Hematopoietic multipotent progenitor cell treated with erythropoietin and hydrocortisone succinate and interleukin-3 and kit ligand, for 4 days (in vitro differentiated cells): ENCODE measurements at places on chromosomes 6 and 20.
A peak's percentile ranks its signal among the peaks of the same experiment; 100 is the strongest.

DNA sequence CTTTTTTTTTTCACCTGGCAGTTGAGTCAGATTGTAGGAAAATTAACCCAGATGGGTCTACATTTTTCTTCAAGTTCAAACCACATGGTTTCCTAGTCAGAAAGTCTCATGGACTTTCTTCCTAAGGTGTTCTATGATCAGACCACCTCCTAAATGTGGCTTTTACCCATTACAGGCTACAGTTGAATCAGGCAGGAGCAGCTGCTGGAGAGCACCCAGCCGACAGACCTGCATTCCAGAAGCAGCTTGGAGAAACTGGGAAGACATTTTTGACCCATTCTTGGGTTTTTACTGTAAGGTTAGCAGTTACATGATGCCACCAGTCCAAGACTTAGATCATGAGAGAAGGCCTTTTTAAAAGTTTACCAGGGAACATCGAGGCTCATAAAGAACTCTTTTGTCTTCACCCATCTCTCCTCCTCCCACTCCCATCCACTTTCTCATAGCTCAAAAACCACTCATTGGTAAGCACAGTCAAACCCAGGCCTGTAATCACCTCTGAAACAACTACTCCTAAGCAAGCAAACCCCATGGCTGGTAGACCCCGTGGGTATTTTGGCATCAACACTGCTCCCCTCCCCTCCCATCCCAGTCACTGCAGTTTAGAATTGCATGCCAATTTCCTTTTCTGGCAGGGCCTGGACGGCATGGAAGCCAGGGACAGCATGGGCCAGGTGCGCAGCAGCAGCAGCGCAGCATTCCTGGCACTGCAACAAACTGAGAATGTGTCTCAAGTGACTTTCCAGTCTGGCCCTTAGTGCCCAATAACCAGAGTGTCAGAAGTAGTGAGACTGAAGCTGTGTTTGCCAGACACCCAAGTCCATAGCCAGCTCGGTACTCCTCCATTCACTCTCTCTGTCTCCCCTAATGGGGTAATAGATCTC is 113.7 kb downstream of the CLIC5 start:
- DNase-seq, result no peak

DNA sequence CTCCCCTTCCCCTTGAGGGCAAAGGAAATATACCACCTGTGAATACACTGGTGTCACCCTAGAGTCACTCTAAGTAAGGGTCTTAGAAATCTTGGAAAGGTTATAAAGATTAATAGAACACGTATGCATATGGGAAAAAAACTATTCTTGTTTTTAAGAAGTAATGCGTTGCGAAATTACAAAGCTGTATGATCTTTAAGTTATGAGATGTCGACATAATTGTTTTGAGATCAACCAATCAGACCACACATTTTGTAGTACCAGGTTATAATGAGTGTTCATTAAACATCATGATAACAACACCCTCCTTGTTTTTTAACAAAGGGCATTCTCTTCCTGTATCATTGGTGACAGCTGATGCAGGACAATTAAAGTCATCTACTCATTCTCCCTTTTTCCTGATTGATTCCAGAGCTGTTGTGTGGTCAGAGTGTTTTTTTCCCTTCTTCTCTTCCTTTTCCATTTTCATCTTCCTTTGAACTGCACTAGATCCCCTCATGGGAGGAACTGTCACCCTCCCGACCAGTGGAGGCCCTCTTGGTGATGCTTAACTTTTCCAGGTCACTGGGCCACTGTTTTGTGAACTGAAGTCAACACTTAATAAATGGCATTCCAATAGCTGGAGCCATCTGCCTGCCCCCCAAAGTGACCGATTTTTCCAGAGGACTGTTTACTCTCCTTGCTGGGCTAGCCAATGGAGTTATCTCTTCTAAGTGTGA is 37.0 kb downstream of the PRDM1 start:
- peak; percentile 44 for DNase-seq

DNA sequence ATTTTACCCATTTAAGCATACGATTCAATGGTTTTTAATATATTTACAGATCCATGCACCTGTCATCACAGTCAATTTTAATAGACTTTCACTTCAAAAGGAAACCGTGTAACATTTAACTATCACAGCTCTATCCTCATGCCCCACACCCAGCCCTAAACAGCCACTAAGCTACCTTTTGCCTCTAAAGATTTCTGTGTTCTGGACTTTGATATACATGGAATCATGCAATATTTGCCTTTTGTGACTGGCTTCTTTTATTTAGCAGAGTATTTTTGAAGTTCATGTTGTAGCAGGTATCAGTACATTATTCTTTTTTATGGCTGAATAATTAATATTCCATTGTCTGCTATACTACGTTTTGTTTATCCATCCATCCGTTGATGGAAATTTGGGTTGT is 50.3 kb upstream of the STX16 start:
- no peak for DNase-seq

DNA sequence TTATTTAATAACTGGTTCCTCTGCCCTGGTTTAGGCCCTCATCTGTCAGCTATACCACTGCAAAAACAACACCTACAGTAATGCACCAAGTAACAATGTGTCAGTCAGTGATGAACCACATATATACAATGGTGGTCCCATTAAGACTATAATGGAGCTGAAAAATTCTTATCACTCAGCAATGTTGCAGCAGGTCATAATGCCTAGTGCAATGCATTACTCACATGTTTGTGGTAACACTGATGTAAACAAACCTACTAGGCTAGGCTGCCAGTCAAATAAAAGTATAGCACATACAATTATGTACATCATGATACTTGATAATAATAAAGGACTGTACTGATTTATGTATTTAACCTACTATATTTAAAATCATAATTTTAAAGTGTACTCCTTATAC is 31.3 kb downstream of the RARS2 start:
- DNase-seq, result no peak

GRCh38 chr20:7850775-7851490 is 89.3 kb downstream of the HAO1 start:
- no peak for DNase-seq

- DNase-seq, result no peak
Measured at GRCh38 chr6:110191477-110191876, 11.2 kb downstream of the CDC40 start.

DNA sequence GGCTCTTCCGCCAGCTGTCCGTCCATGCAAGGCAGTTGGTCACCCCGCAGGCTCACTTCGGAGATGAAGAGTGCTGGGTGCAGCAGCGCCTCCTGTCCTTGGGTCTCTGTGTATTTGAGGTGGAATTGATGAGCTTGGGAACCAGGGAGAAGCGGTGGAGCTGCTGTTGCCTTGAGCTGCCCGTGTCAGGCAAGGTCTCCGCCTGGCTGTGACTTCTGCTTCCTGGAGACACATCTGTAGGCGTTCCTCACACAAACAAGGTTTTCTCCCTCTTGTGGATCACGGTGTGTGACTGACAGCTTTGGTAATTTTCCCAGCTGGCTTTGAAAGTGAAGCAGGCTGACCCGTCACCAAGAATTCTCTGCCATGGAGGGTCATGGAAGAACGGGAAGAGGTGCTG is 2.5 kb upstream of the SLC17A9 start:
- no peak for DNase-seq

DNA sequence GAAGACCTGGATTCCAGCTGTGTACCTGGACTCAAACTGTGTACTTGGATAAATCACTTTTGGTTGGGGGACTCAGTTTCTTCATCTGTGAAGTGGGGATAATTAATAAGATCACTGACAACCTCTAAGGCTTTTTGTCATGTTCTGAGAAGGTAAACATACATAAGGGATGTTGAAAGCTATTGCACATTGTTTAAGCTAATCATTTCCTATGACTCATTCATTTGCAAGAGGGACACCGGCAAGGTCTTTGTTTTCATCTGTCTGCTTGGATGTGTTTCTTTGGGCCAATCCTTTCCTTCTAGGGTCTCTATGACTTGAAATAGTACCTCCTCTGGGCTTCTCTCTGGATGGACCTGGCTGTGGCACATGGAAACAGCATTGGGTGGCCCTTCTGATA is 6.8 kb downstream of the PROKR2 start:
- DNase-seq, result no peak

DNA sequence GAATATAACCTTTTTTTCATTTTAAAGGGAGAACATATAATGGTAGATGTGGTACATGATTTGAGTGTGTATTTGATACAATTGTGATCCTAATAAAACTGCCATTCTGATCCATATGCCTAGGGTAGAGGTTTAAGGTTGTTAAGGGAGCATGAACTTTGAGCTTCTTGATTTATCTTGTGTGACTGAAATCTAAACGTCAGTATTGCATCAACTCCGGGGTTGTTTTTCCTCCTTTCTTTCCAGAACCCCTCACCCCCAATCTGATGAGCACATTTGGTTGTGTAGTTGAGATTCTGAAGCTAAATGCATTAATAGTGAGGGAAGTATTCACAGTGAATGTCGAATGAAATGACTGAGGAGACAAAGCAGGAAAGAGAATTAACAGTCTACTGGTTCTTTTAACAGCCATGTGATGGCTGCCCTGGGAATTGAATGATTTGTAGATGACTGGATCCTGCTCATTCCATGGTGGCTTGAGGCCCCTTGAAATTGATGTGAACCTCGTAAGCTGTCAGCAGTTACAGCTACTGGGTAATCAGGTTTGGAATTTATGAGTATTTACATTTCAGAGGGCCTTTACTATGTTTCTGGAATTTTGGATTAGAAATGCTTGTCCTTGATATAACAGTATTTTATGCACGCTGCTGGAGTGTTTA is 44.8 kb downstream of the FARS2 start:
- no peak for DNase-seq

DNA sequence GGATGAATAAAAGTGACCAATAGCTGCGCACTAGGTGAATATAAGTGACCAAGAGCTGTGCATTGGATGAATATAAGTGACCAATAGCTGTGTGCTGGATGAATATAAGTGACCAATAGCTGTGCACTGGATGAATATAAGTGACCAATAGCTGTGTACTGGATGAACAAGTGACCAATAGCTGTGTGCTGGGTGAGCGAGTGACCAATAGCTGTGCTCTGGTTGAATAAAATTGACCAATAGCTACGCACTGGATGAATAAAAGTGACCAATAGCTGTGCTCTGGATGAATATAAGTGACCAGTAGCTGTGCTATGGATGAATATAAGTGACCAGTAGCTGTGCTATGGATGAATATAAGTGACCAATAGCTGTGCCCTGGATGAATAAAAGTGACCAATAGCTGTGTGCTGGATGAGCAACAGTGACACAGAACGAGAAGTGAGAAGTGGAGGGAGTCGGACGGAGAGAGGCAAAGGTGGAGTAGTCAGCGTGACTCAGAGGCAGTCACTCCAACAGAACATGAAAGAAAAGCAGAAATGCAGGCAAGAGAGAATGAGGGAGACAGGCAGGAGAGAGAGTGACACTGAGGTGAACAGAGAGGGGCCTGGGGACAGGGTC is 38.5 kb downstream of the RBM38 start:
- DNase-seq, result no peak

- no peak for DNase-seq
Measured at GRCh38 chr6:74447013-74447412, 751.0 kb downstream of the CD109 start.

DNA sequence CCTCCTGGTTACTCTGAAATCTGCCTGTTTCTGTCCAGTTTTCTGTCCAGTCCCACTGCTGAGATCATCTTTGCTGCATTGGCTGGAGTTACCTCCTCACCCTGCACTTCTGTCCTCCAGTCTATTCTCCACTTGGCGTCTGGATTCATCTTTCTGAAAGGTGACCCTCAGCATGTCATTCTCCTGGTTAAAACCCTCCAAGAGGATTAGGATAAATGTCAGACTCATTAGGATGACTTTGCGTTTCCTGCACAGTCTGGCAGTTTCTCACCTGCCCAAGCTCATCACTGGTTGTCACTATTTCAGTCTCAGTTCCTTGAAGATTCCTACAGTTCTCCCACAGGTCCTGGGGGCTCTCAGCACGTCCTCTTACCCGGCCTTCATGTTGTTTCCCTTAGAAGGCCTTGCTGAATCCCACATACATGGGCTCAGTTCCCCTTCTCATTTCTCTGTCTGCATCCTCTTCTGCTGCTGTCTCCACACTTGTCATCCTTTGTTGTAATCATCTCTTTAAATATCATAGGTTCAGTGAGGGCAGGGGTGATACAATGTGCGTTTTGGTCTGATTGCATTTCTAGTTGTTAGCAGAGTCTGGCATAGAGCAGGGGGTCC is 374.8 kb downstream of the QKI start:
- DNase-seq, result no peak
